ENCODE measurements at places on chromosomes 13 and 19. TPM values are rescaled to one million over a fixed set of nuclear protein-coding genes. Genes with fewer than 3 reads are reported as not detected.

KIR3DL2 gene
- not detected for total RNA-seq

DNA sequence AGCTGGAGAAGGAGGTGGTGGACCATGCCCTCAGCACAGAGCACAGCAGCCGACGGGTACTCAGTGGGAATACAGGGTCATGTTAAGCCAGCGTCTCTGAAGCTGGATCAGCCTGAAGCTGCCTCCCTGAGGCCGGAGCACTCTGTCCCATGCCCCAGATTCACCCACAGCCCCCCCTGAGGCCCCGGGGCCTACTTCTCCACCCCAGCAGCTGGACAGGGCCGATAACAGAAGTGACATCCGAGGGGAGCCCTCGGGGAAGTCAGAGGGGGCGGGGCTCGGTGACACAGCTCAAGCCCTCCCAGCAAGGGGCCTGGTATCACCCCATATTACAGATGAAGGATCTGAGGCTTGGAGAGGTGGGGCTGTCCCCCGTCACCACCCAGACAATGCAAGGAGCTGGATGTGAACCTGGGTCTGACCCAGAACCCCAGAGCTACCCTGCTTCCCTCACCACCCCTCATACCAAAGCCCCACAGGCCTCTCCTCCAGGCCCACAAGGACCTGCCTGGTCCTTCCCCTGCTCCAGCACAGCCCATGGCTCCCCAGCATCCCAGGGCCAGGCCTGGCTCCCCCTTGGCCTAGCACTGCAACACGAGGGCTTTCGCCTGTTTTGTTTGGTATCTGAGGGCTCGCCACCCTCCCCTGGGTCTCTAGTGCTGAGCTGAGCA is 5.7 kb downstream of the R3HDM4 start:
- no peak overlapping the region for H3K4me3 ChIP-seq
- H3K27me3 ChIP-seq: no peaks in the 10 kb centered on the region
- H3K4me1 ChIP-seq: peaks cover 12% of the 10 kb centered on the region
- no peaks in the 10 kb centered on the region for H3K36me3 ChIP-seq
- no peak overlapping the region for H3K27ac ChIP-seq
- DNase-seq: no peak

USE1 gene
- total RNA-seq: 26.5 TPM

DNA sequence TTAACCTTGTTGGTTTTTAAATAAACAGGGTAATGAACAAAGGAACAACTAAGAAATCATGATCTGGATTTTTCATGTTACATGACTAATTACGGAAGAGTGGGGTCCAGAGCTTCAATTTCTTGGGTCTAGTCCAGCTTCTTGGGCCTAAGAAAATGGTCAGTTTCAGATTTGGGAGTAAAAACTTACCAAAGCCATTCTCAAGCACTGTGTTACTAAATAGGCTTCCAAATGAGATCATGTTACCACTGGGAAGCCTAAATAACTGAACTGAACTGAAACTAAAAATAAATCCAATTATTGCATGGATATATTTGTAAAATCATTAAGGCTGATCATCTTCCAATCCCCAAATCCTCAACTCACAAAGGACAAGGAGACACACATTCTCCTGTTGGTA is 13.9 kb downstream of the TBC1D4 start:
- no peak overlapping the region for H3K27ac ChIP-seq
- H3K4me3 ChIP-seq: no peak overlapping the region
- DNase-seq: no peak
- H3K4me1 ChIP-seq: peaks cover 47% of the 10 kb centered on the region

GRCh38 chr13:44719857-44720671 is 143.9 kb upstream of the TSC22D1 start:
- H3K4me3 ChIP-seq: no peak overlapping the region
- H3K4me1 ChIP-seq: no peaks in the 10 kb centered on the region
- H3K27ac ChIP-seq: no peak overlapping the region
- no peaks in the 10 kb centered on the region for H3K36me3 ChIP-seq
- no peak for DNase-seq

- no peak overlapping the region for H3K27ac ChIP-seq
- no peak for DNase-seq
- H3K4me3 ChIP-seq: no peak overlapping the region
- no peaks in the 10 kb centered on the region for H3K36me3 ChIP-seq
Measured at GRCh38 chr13:84925443-84925842, 873.8 kb downstream of the SLITRK6 start.

DNA sequence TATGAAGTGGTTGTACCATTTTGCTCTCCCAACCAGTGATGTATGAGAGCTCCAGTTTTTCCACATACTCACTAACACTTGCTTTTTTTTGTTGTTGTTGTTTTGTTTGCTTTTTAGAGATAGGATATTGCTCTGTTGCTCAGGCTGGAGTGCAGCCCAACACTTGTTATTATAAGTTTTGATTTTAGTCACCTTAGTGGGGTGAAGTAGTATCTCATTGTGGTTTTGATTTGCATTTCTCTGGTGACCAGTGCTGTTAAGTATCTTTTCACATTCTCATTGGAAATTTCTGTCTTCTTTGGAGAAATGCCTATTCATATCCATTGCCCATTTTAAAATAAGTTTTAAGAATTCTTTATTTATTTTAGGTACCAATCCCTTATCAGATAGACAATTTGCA is 31.3 kb downstream of the CYP4F22 start:
- H3K27ac ChIP-seq: no peak overlapping the region
- no peaks in the 10 kb centered on the region for H3K36me3 ChIP-seq
- H3K27me3 ChIP-seq: peaks cover 3% of the 10 kb centered on the region
- DNase-seq: no peak
- no peaks in the 10 kb centered on the region for H3K4me1 ChIP-seq
- no peak overlapping the region for H3K4me3 ChIP-seq

Measured in adrenal gland (tissue), 19 donors.